ENCODE measurements at places on chromosomes 7 and 10. TPM values are rescaled to one million over a fixed set of nuclear protein-coding genes. Genes with fewer than 3 reads are reported as not detected.

The SFXN4 gene
- 35.4 TPM for polyA plus RNA-seq

- DNase-seq = no peak
Observed at GRCh38 chr10:121576139-121576538, 22.1 kb downstream of the FGFR2 start.

DNA sequence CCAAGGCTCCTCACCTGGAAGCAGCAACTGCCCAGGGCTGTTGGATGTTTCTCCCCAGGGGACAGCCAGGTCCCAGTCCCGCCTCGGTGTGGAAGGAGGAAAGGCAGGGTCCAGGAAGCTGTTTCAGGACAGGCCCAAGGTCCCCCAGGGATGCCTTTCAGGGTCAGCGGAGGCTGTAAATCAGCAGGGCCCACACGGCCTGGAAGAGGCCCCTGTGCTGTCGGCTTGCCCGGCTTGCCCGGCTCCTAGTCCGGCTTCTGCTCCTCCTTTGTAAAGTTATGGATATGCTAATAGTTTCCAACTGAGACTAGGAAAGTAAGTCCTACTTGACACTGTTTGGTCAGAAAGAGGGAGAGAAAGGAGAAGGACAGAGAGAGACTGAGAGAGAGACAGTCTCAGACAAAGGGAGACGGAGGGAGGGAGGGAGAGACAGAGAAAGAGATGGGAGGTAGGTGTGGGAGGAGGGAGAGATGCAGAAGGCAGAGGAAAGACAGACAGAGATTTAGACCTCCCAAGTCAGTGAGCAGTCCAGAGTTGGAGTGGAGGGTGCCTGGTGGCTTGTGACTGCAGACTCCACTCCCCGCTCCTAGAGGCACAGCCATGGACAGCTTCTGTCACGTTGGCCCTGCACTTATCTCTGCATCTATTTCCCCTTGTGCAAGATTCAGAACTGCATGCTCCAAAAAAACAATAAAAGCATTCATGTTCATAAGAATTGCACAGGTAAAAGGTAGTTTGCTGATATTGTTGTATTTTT, 10.5 kb downstream of the IKZF1 start:
- DNase-seq = no peak

The CTAGE6 gene
- not detected for polyA plus RNA-seq

DNA sequence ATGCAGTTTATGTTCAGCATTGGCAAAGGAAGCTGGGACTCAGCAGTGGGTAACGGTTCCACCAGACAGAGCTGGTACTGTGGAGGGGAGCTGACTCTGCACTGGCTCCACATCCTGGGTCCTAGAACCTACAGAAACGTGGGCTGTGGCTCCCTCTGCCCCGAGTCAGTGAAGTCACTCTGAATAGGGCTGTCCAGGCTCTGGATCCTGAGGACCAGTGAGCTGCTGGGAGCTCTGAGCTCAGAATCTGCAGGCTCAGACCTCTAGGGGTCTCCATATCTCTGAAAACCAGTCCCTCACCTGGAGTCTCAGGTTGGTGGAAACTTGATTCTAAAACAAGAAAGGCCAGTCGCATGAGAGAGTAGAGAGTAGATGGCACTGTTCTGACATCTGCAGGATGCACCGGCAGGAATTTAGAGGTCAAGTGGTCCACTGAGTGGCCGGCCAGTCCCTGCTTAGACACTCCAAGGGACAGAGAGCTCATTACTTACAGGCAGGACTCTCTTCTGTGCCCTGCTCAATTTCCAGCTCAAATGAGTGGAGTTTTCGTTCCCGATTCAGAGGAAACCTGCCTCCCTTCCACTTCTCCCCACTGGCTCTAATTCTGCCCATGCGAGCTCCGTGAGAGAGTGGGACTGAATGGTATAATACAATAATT, 18.6 kb downstream of the NPFFR1 start:
- DNase-seq = no peak

DNA sequence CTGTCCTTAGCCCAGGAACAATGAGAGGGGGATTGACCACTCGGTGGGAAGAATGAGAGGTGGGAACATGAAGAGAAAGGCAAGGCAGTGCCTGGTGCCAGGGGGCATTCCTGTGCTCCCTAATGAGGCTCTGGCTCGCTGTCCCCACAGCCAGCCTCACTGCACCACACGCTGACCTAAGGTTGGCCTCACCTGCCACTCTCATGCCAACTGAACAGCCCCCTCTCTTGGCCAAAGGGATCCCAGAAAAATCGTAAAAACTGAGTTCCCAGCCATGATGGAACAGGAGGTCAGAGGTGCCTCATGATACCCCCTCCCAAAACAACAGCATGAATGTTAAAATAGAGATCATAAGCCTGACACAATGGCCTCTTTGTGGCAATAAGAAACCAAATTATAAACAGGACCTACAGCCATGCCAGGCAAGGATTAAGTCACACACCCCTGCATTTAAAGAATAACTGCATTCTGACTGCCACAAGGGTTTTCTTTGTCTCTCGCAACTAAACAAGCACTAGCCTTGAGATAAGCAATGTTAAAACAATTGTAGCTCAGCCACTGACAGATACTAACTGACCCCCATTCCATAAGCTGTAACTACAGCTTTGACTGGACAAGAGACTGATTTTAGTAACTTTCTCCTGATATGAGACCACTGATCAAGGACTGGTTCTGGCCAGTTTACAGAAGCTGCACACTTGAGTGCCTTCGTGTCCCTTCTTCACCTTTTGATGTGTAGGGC, 149.2 kb downstream of the SH2D4B start:
- no peak for DNase-seq

- no peak for DNase-seq
Observed at GRCh38 chr10:6455592-6455991, 124.5 kb downstream of the PRKCQ start.

The CALML3 gene
- polyA plus RNA-seq = not detected

The CARD11 gene
- 2.4 TPM for polyA plus RNA-seq

DNA sequence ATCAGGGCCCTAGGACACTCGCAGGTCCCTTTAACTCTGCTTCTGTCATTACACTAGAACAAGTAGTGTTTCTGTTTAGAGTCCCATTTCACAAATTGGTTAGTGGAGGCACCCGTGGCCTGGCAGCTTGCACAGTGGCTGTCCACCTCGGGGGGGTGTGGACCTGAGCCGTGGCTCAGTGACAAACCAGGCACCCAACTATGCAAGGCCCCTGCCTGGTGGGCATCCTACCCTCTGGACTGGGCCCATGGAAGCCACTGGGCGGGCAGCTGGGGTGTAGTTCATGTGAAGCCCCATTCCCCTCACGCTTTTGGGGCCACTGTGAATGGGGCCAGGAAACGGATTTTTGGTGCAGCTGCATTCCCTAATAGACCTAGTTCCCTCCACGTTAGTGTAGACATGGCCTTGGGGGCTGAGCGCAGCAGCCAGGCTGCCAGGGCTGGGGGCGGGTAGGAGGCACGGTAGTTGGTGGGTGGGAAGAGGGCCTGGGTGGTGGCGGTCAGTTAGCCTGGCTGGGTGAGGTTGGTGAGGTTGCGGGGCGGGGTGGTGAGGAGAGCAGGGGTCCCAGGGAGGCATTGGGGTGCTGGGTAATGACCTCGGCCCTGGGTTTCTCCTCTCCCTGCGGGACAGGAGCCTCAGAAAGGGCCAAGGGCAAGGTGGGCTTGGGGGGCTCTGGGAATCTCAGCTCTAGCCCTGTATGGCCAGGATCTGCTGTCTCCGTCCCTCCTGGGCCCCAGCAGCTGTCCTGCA, 18.7 kb downstream of the ZNF316 start:
- no peak for DNase-seq

- peak; percentile 61 for DNase-seq
Observed at GRCh38 chr10:86693721-86694369, 25.5 kb downstream of the LDB3 start.

- no peak for DNase-seq
Observed at GRCh38 chr7:18834577-18834976, 282.9 kb downstream of the TWIST1 start.

The IFT22 gene
- polyA plus RNA-seq = 17.6 TPM

- DNase-seq = no peak
Observed at GRCh38 chr10:113631684-113632367, 32.0 kb downstream of the NRAP start.

DNA sequence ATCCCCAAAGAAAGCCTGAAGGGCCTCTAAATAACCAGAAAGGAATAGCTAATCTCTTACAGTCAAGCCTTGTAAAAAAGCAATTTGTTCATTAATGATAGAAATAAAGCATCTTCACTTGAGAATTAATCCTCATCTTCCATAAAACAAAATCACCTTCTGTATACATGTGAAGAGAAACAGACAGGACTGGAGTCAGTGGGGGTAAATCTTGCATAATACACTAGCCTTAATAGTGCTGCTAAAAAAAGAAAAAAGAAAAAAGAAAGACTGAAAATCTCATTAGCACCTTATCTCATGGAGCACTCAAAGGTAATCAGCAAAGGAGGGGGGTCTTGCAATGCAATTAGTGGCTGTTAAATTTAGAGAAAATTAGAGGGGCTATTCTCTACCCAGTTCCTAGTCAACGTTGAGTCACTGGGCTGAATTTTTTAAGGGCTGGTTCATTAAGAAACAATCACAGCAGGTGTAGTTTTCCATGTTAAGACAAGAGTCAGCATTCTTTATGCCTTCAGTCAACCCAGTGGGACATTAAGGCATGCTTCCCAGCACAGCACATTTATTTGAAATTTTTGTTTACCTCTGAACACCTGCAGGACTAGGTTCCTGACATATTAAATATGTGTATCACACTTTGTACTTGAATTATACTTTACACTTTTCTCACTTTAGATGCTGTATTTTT, 1455.7 kb upstream of the CELF2 start:
- DNase-seq = no peak

The KCNIP2 gene
- 14.9 TPM for polyA plus RNA-seq

DNA sequence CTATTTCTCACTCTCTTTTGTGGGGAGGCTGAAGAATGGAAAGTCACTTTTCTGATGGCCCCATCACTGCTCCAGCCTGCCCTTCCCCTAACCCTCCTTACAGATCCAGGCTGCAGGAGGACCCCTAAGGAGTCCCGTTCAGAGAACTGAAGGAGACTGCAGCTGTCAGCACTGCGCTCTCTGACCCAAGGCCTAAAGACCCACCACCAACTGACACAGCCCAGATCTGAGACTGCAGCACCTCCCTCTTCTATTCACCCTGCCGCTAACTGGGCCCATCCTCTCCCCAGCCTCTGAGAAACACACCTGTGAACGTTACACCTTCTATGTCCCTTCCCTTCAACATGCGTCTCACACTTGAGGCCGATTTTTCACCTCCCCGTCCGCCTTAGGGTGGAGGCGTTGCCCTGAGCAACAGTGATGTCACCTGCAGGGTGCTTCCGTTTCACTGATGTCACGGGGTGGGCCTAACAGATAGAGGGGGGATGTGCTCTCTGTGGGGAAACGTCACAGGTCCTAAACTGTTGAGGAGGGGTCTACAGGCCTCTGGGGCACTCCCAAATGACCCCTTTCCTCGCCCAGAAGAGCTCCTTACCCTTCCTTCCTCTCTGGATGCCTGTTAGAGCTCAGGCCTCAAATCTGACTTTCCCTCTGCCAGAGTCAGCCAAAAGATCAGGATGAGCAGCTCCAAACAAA, 5.1 kb downstream of the ITPRIP start:
- DNase-seq = no peak

GRCh38 chr7:33421429-33421828, 292.1 kb downstream of the BBS9 start:
- DNase-seq = no peak

The GALNT11 gene
- polyA plus RNA-seq = 11.6 TPM

The CLCN1 gene
- not detected for polyA plus RNA-seq

The SCART1 gene
- not detected for polyA plus RNA-seq

GRCh38 chr10:125565046-125565445, 117.9 kb downstream of the TEX36 start:
- DNase-seq = no peak

DNA sequence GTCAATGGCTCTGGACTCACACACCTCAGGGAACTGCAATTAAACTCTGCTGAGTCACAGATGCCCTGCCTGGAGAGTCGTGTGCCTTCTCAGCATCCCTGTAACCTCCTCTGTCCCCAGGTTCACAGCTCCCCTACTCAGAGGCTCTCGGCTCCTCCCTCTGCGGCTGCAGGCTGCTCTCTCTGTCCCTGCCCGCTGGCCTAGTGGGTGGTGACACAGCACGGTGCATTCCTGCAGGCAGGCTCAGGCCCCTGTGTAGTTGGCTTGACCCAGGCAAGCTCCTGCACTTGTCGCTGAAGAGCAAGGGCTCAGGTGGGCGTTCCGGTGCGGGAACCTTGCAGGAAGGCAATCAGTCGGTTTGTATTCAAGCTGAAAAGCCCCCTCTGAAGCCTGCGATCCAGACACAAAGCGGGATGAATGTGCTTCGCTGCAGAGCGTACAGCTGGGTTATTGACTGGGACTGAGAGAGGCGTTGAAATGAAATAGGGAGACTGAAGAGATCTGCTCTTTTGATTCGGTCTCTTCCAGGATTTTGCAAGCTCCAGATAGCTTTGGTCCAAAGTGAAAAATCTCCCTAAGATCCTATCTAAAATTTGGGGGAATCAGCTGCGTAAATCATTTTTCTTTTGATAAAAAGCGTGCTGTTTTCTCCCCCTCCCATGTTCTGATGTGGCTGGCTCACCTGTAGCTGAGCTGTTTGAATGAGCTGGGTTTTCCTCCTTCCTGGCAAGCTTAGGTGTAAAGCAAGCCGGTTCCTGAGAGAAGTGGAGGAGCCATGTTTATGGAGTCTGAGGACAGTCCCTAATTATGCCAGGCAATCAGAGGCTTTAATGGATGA, 208.7 kb upstream of the PHYHIPL start:
- DNase-seq = peak; percentile 86

GRCh38 chr7:128389618-128390329, 20.0 kb downstream of the IMPDH1 start:
- no peak for DNase-seq

- DNase-seq = no peak
Observed at GRCh38 chr7:135932131-135932530, 45.0 kb downstream of the MTPN start.

DNA sequence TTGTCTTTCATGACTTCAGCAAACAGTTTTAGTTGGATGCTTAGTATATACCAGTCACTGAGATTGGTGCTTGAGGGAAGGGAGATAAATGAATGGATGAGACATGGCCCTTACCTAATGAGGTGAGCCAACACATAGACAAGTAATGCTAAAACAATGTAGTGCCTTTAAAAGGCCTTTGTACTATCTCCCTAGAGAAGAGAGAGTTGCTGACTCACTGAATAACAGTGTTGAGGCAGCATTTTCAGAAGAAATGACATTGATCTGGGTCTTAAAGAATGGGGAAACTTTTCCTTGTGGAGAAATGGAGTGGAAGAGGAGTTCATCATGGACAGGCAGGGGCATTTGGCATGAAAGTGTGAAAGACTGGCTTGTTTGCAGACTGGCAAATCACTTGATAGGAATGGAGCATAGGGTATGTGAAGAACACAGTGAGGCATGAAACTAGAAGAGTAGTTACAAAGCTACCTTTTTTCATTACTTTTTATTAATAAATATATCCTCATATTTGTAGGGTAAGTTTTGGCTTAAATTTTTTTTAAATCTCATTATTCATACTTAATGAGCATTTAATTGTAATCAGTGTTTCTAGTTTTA, 91.2 kb downstream of the KAT6B start:
- peak; percentile 33 for DNase-seq

GRCh38 chr7:120802751-120803150, 55.2 kb downstream of the TSPAN12 start:
- DNase-seq = no peak

The PITX3 gene
- 0.04 TPM for polyA plus RNA-seq

GRCh38 chr7:550881-551614, 31.4 kb upstream of the PDGFA start:
- DNase-seq = no peak

- no peak for DNase-seq
Observed at GRCh38 chr10:122821808-122822207, 23.8 kb downstream of the CUZD1 start.

The MKLN1 gene
- 17.6 TPM for polyA plus RNA-seq

The ASB4 gene
- 0.09 TPM for polyA plus RNA-seq

Measured in small intestine (tissue), 16 donors.